ENCODE measurements at places on chromosomes 16 and 17.

- no peak for DNase-seq
These were observed 6.0 kb upstream of the LPCAT2 start for GRCh38 chr16:55502801-55503366.

- no peak for DNase-seq
These were observed 100.0 kb upstream of the ZNF469 start for GRCh38 chr16:88282564-88283395.

- DNase-seq: no peak
These were observed 29.0 kb downstream of the PLD6 start for GRCh38 chr17:17177176-17177575.

DNA sequence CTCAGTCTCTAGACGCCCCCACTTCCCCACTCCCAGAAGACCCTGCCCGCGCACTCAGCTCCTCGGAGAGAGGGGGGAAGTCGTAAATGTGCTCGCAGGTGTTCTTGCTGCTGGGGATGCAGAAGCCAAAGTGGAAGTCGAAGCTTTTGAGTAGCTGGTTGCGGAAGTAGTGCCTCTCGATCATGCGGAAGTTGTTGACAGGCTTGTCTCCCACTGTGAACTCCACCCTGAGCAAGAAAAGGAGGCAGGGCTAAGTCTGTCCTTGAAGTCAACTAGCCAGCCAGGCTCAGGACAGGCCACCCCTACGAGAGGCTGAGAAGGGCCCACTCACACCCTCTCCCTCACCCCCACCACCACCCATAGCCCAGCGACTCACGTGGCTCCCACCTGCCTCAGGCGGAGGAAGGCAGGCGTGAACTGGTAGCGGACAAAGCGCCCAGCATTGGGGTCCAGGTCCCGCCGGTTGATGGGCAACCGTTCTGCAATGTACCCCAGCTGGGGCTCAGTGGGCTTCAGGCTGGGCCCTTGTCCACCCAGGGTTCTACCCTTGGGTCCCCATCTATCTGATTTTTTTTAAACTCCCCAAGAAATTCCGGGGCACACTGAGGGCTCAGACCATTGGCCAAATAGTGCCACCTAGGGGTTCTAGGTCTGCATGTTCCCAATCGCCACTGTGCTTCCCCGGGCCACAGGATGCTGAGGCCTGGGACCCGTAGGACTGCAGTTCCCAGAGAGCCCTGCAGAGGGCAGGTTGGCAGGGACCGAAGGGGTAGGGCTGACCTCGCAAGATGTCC lies 4.6 kb downstream of the UNC119 start:
- DNase-seq: peak; percentile 84

DNA sequence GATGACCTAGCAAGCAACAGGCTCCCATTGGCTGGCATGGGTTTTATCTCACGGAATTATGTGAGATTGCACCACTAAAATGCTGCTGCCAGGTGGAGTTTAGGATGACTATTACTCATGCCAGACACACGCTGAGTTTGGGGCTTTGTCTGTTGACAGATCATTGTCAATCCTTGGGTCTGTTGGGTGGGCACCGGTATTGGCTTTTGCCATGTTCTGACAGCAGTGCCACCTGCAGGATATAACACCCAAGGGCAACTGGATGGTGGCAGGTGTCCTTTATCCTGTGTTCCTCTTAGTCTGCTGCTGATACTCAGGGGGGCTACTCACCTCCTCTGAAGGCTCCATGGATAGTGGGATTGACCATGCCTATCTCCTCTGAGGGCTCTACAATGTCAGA lies 221.6 kb upstream of the DYNLRB2 start:
- DNase-seq: no peak

DNA sequence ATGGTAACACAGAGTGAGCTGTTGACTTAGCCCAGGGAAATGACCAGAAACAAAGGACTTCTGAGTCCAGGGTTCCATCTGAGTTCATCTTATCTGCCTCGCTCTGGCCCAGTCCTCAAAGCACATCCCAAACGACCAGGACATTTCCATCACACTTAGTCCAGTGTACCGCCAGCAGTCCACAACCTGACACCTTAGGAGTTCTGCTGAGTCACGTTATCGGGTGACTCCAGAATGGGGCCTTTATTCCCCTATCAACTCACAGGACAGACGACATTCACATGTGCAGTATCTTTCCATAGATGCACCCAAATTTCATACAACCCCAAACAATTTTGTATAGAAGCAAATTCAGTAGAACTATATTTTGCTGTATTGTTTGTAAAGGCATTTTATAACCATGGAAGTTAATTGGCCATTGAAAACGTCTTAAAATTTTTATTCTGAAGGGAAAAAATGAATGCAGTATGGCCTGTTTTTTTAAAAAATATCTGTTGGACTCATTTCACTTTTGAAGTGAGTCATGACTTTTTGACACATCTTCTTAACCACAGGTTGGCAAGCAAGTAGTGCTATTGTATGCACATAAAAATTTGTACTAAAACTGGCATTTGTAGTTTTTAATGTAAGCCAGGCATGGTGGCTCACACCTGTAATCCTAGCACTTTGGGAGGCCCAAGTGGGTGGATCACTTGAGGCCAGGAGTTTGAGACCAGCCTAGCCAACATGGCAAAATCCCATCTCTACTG lies 46.3 kb downstream of the ZNF18 start:
- no peak for DNase-seq

GRCh38 chr16:88678224-88678979 lies 7.9 kb downstream of the SNAI3 start:
- DNase-seq: no peak

GRCh38 chr16:80894091-80894490 lies 89.7 kb upstream of the CDYL2 start:
- no peak for DNase-seq

DNA sequence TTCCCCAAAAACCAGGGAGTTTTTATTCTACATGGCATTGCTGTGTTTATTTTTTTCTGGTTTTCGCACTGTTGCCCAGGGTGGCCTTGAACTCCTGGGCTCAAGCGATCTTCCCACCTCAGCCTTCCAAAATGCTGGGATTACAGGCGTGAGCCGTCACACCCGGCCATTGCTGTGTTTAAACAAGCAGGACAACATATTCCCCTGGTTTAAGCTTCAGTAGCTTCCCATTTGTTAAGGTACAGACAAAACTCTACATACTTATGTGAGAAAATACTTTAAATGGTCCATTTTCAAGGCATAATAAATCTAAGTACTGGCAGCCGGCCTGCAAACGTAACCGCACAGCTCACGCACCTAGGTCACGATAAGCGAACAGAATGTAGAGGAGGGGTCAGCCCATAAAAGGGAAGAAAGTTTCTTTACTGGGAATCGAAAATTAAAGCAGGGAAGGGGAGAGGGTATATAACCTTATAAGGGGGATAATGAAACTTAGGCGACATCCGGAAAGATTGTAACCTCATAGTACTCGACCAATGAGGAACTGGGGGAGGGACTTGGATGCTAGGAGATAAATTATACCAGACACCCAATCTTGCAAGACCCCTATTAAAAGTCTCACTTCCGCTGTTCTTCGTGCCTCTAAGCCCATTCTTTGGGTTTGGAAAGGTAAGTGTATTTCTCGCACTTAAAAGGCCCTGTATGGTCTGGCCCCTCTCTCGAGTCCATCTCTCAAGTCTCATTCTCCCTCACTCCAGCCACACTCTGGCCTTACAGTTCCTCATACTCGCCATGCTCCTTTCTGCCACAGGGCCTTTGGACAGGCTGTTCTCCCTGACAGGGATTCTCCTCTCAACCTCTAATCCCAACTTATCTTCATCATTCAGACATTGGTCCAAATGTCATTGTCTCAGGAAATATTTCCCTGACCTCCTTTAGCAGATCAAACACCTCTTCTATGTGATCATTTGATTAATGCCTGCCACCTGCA lies 59.2 kb downstream of the TEX14 start:
- no peak for DNase-seq

DNA sequence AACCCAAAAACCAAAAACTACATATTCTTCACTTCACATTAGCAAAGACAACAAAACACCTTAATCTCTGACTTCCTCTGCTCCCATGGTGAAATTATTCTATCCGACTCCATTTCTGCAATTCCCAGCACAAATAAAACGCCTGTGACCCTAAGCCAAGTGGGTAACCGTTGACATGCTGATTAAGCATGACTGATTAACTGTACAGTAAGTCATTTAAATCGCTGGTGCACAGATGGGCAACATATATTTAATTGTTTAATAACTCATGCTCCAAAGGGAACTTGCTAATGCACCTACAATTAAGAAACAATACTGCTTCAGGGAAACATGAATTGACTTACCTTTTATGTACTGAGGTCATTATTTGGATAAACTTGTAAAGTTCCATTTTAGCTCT lies 436.7 kb downstream of the KIF2B start:
- DNase-seq: no peak

GRCh38 chr16:89564476-89565255 lies 4.2 kb downstream of the RPL13 start:
- DNase-seq: no peak

DNA sequence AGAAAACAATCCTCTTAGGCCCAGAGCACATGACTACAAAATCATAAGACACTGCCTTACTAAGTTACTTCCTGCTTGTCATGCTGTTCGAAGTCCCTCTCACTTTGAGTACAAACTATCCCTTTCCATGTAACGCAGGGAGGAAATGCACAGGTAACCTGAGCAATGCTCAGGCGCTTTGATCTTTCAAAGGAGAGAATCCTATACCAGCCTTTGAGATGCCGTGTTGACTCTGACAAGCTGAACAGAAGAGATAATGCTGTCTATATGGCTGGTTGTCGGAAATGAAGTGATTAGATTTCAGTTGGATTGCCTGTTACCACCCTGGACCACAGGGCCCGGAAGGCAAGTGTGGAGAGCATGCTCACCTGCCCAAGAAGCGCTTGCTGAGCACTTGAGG lies 75.9 kb downstream of the CDH11 start:
- DNase-seq: no peak

- peak; percentile 30 for DNase-seq
These were observed 31.5 kb downstream of the QPRT start for GRCh38 chr16:29710227-29711219.

- DNase-seq: no peak
These were observed 147.9 kb upstream of the NOL11 start for GRCh38 chr17:67569873-67570272.

DNA sequence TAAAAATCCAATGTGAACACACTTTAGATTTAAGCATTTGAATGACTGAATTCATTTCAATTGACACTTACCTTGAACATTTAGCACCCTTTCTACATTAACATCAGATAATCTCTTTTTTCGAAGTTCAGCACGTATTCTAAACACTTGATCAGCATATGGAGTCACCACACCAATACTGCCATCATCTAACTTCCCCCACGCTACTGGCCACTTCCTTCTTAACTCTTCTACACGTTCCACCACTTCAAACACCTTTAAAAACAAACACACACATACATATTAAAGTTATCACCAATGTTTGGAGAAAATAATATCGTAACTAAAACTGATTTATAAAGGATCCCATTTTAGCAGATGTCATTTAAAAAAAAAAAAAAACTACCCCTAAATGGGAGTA lies 93.5 kb downstream of the CACNG1 start:
- DNase-seq: no peak

DNA sequence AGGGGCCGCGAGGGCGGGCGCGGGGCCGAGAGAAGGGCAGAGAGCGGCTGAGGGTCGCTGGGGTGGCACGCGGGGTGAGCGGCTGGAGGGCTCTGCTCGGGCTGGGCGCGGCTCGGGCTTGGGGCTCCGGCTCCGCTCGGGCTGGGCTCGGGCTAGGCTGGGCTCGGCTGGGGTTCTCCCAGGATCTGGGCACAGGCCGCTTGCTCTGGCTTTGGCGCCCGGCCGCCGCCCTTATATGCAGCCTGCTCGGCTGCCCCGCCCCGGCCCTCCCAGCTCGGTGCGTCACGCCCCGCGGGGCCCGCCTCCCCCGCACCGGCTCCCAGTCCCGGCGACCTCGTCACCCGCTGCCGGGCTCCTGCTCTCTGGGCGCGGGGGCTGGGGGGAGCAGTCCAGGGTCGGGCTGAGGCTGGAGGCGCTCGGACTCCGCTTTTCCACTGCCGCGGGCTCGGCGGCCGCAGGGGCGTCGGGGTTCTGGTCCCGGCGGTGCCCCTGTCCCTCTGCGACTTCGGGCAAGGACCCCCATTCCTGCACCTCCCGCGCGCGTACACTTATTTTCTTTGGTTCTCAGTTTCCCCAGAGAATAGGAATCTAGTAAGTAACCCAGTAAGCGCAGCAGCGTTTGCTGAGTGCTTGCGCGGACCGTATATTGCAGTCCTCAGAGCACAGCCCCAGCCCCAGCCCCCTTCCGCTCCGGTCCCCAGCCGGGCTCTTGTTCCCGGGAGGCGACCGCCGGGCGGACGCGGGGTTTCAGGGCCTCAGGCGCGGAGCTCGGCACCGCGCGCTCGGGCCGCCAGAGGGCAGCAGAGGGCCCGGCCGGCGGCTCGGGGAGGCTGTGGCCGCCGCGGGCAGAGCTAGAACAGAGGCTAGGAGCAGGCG lies at the start of gene RASD1:
RASD1 (minus strand) TSS at position 207 of the 876 bp plus-strand sequence. CDS start 214 bp downstream, outside the sequence.
- DNase-seq: peak; percentile 84

GRCh38 chr17:58313815-58314705 lies 14.5 kb downstream of the TSPOAP1 start:
- peak; percentile 18 for DNase-seq

GRCh38 chr16:84686707-84687298 lies 13.0 kb upstream of the USP10 start:
- no peak for DNase-seq

- no peak for DNase-seq
These were observed 55.2 kb downstream of the GAN start for GRCh38 chr16:81369888-81370504.

DNA sequence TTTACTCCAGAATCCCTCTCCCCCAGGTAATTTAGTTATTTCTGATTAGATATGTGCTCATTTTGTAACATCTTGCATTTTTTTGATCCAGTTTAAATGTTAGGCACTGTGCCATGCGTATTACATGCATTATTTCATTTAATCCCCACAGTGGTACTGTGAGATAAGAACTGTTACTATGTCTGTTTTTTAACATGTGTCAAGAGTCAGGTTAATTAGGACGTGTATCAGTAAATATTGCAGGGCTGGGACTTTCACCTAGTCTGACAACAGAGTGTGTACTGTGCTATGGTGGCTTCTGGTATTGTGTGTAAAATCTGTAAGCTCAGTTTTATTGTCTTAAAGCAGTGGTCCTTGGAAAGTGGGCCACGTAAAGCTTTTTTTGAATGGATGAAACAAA lies 10.6 kb downstream of the RSPRY1 start:
- DNase-seq: no peak

DNA sequence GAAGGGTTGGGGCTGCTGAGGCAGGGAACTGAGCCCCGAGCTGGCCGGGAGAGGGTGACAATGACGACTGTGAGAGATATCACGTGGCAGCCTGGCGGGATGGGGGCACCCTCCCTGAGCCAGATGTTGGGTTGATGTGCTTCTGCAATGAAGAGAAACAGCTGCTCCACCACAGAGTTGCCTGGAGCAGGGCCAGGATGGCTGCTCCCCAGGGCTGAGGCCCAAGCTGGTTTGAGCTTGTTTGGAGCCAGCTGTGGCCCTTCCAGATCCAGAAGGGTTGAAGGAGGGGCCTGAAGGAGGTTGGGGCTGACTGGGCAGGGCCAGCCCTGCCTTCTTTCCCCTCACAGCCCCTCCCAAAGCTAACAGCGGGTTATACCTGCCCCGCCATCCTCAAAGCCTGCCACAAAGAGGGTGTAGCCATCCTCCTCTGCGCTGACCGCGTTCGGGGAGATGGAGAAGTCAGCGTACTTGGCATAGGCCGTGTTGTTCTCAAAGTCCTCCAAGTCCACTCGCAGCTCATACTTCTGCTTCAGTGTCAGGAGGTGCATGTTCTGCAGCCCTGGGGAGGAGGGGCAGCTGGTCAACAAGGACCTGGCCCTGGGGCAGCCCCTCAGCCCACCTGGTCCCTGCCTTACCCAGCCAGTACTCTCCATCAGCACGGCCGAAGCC lies 2.1 kb downstream of the MFAP4 start:
- DNase-seq: no peak
